Aorta (tissue), 5 donors: ENCODE measurements at places on chromosomes 7 and 10. TPM values are rescaled to one million over a fixed set of nuclear protein-coding genes. Genes with fewer than 3 reads are reported as not detected.
A peak's percentile ranks its signal among the peaks of the same experiment; 100 is the strongest.

DNA sequence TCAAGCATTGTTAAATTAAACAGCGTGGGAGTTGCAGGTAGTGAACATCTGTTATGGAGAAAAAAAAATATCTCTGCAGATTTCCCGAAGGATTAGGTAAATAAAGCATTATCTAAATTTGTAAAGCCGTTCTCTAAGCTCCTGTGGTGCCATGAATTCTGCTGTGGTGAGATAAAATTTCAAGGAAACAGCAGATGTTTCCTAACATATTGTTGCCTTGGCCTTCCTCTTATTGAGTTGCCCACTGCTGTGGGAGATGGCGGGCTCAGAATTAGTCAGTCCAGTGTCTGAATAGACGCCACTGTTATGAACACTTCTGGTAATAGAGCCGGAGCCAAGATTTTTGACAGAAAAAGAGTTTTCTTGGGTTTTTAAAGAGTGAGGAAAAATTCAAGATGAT is 82.6 kb upstream of the ELMO1 start:
- DNase-seq, result no peak

DNA sequence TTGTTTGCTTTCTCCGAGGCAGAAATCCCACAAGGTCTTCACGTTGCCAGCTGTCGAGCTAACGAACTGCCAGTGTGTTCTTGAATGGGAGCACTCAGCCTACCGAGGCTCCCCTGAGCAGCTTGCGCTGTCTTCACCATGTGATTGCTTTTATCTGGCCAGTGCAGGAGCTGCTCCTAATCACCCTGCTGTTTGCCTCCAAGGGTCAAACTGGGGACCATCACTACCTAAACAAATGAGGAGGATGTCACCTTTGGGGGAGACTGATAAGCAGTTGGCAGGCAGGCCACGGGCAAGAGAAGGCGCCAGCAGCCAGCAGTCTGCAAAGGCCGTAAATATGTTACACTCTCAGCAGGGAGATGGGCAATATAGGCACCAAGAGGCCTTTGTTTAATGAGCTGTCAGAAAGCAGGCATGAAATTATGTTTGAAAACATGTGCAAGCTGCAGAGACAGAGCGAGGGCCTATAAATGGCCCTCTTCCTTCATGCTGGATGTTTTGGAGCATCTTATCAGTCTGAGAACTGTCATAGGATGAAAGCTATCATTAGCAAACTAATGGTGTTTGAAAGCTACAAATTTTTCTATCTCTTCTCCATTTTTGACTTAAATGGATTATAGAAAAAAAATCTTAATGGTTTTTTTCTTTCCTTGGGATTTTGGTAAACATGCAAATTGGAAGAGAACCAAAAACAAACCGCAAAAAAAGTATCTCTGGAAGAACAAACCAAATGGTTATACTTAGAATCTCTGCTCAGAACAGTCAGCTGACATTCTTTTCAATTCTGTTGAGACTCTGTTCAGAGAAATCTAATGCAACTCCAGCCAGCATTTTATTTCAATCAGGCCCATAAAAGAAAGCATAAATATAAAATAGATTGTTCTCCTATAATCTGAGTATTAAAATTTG is 267.3 kb upstream of the NPVF start:
- no peak for DNase-seq

GRCh38 chr10:120667276-120667675 is 183.9 kb upstream of the WDR11 start:
- DNase-seq, result no peak

- DNase-seq, result peak; percentile 57
Observed at GRCh38 chr10:69303632-69304051, 25.3 kb downstream of the HK1 start.

GRCh38 chr10:2300231-2300630 is 562.9 kb upstream of the ADARB2 start:
- DNase-seq, result no peak

The IFIT5 gene
- 13.3 TPM for polyA plus RNA-seq

The JAZF1 gene
- polyA plus RNA-seq, result 18.8 TPM

The SH2D4B gene
- polyA plus RNA-seq, result not detected

DNA sequence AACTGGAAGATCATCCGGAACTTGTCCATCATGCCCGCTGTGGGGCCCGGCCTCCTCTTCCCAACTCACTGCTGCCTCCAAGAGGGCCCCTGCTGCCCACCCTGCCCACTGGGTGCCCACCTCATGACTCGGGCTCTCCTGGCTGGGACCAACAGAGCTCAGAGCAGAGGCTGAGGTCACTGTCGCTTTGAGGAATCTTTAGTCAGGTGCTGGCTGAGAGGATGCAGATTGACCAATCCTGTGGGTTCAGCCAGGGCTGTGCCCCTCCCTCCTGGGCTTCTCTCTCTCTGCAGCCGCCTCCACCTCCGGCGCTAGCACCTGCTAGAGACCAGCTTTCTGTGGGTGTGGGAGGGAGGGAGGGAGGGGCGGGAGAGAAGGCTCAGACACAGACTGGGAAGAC is at the start of gene CALHM1:
CALHM1 (minus strand) TSS at position 181 of the 400 bp plus-strand sequence; CDS start at position 32, 149 bp downstream.
- DNase-seq, result no peak

- no peak for DNase-seq
Observed at GRCh38 chr10:121803611-121804010, 124.2 kb downstream of the ATE1 start.

DNA sequence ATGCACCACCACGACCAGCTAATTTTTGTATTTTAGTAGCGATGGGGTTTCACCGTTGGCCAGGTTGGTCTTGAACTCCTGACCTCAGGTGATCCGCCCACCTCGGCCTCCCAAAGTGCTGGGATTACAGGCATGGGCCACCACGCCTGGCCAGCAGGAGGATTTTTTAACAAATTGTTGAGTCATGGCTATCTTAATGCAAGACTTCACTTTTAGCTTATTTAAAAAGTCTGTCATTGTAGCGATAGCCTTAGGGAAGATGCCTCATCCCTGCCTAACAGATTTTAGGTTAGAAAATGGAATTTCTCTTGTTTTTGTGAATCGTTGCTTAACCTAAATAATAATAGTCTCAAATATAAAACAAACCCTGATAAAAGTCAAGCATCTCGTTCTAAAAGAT is 35.5 kb downstream of the PPP2R2D start:
- no peak for DNase-seq

The JAKMIP3 gene
- 0.36 TPM for polyA plus RNA-seq

DNA sequence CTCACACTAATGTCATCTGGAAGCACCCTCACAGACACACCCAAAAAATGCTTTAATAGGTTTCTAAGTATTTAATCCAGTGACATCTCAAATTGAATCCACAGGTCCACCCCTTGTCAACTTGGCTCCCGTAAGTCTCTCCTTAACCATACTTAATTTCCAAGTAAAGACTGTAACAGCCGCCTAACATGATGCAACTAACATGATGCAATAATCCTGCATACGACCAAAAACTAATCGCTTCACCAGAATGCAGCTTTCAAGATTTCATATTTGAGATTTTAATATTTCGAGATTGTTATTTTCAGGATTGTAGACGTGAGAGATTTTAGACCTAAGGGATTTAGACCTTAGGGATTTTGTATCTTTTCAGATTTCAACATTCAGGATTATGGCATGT is 3.7 kb upstream of the HDAC9 start:
- no peak for DNase-seq

GRCh38 chr10:22816298-22816653 is 101.9 kb upstream of the PIP4K2A start:
- no peak for DNase-seq

The RET gene
- polyA plus RNA-seq, result not detected

- no peak for DNase-seq
Observed at GRCh38 chr10:70866424-70866823, 21.9 kb downstream of the PCBD1 start.

The MRPS17 gene
- polyA plus RNA-seq, result 9.4 TPM

GRCh38 chr7:19336836-19337383 is 191.7 kb upstream of the FERD3L start:
- DNase-seq, result no peak

- no peak for DNase-seq
Observed at GRCh38 chr7:77308792-77309191, 107.4 kb downstream of the GSAP start.

- no peak for DNase-seq
Observed at GRCh38 chr10:111129363-111129762, 52.5 kb downstream of the ADRA2A start.

DNA sequence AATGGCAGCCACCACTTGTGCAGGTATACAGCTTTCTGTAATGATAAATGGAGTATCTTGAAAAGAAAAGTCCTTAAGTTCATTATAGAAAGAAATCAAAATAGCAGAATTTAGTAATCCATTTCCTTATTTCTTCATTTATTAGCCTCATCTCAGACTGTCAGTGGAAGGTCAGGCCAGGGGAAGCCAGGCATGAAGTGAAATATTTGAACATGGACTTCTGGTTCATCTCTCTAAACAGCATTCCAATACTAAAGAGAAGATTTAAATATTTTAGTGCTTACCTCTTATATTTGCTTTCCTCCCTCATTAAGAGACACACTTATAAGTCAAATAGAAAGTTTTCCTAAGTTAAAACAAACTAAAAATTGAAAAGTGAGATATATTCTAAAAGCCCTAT is 26.8 kb downstream of the TRDMT1 start:
- DNase-seq, result no peak

DNA sequence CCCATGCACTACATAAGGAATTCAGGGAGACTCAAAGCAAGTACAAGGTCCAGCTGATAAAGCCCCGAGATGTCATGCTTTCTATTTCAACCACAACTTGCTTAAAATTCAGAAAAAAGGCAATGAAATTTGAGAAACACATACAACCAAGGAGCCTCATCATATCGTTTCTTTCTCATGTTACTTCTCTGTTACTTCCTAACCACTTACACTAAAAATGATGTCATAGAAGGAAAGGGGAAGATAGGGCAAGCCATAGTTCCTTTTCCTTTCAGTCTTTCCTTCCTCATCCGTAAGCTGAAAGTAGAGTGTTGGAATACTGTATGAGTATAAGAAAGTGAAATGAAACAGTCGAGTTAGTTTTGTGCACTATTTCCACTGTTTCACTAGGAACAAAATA is 27.9 kb upstream of the CDK14 start:
- no peak for DNase-seq

The STRIP2 gene
- polyA plus RNA-seq, result 0.10 TPM

- no peak for DNase-seq
Observed at GRCh38 chr7:148863324-148863723, 20.8 kb downstream of the EZH2 start.

The ATRNL1 gene
- polyA plus RNA-seq, result 2.7 TPM

GRCh38 chr10:132436861-132437410 is 39.9 kb downstream of the PWWP2B start:
- DNase-seq, result no peak

DNA sequence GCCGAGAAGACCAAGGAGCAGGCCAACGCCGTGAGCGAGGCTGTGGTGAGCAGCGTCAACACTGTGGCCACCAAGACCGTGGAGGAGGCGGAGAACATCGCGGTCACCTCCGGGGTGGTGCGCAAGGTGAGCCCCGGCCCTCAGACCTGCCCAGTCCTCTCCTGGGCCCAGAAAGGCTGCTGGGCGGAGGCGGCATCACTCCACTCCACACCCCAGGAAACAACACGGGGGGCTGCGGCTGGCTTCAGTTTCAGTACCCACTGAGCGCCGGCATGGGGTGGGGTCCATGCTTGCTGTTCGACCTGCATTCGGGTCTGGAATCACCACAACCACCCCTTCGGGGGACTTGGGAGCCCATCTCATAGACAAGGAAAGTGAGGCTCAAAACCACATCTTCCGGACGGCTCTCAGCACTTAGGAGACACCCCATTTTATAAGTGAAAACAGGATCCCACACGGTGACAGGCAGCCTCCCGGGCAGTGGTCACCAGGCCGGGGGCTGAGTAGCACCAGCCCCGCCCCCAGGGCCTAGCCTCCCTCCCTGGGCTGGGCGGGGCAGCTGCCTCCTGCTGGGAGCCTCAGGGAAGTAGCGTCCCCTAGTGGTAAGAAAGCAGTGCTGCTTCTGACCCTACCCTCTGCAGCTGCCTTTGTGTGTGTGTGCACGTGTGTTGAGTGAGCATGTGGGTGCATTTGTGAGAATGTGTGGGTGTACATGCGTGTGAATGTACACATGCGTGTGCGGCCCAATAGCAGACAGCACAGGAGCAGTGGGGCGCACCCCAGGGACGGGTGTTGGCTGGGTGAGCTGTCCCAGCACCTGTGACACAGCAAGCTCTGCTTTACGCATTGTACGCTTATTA is 1.8 kb downstream of the SNCG start:
- peak; percentile 88 for DNase-seq
